Activated CD4-positive, CD25-positive, alpha-beta regulatory T cell treated with anti-CD3 and anti-CD28 coated beads, Interleukin-2, amount 50 U/mL, for 72 hours (primary cell): ENCODE measurements at places on chromosomes 5 and 9.
A peak's percentile ranks its signal among the peaks of the same experiment; 100 is the strongest.

DNA sequence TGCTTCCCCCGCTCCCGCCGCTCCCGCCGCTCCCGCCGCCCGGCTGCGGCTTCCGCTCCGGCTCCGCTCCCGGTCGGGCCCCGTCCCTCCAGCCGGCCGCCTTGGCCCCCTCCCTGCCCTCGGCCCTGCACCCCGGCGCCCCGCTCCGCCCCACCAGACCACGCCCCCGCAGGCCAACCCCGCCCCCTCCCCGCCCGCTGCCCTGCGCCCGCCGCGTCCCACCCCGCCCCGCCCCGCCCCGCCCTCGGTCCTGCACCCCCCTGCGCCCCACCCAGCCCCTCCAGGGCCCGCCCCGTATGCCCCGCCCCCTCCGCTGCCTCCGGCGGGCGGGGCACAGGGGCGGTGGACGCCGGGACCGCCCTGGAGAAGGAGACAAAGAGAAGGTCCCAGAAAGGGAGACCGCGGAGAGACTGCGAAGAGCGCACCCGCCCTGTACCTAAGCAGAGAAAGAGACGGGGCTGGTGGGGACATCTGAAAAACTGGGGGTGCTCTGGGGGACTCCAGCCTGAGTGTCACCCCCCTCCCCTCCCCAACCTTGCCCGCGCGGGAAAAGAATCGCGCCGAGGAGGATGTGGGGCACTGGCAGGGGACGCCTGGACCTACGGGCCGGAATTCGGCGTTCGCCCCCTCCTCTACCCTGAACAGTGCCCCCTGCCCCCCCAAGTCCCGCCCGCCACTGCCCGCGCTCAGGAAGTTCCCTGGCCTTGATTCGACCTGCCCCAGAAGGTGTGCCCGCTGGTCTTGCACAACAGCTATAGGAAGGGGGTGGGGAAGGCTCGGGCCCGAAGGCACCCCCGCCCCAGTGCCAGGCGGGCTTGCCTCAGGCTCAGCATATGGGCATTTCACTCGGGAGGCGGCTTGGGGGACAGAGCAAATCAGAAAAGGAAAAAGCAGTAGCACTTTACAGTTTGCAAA is 42.8 kb upstream of the STXBP1 start:
- peak; percentile 70 for DNase-seq

- no peak for DNase-seq
Observed at GRCh38 chr9:69743930-69744329, 15.9 kb downstream of the PTAR1 start.

DNA sequence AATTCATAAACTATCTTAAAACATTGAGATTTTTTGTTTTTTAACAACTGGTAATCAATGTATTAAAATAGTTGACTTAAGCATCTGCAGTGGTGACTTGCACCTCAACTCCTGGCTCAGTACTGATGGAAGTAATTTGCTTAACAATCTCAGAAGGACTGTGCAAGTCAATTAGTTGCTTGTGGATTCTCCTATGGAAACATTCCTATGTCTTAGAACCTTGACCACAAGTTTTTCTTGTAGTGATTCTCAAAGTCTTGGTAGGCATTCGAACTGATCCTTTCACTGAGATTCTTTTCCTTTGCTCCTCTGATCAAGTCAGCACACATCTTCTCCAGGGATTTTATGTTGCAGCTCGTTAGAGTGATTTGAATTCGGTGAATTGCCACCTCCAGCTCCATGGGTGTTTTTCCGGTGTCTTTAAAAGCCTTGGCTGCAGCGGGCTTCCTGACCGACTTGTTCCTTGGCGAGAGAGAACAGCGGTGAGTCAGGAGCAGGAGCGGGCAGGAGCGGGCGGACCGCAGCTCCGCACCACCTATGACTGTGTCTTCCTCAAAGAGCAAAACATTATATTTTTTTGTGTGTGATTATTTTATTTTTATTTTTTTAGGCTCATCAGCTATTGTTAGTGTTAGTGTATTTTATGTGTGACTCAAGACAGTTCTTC is 21.1 kb downstream of the HMGXB3 start:
- DNase-seq, result no peak

DNA sequence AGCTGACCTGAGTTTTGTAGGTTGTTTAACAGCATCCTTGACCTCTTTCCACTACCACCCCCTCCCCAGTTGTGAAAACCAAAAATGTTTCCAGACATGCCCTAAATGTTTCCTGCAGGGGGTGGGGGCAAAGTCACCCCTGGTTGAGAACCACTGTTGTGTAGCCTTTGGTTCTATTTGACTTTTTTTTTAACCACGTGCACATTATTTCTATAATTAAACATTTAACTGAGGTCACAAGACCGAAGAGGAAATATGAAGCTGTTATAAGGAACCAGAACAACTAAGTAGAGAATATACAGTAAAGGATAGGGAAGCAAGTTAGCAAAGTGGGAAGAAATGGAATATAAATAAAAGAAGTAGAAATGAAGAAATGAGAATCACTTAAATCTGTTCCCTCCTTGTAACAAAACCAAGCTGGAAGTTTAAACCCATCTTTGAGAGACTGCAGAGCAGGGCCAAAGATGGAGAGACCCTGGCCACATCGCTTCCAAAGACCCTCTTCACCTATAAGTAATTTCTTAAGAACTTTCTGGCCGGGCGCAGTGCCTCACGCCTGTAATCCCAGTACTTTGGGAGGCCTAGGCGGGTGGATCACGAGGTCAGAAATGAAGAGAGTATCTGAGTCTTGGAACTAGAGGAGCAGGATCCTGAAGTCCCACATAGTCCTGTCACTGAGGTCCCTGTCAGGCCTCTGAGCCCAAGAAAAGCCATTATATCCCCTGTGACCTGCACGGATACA is 14.4 kb downstream of the SIT1 start:
- DNase-seq, result no peak

DNA sequence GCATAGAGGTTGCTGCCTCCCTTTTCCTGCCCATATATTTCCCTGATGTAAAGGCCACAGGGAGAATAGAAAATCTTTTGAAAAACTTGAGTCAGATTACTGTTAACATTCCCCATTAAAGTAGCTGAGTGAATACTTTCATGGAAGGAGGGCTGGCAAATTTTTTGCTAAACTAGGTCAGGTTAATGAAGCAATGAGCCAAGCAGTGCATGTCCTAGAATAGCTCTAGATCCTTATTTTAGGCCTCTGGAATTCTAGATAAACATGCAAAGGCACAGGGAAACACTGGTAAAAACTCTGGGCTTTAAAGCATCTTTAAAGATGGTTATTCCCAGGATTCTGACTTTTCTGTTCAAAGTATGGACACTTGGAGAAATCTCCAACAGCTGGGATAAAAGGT is 27.9 kb downstream of the TTC1 start:
- no peak for DNase-seq

- no peak for DNase-seq
Observed at GRCh38 chr5:35741126-35741716, 115.5 kb upstream of the IL7R start.

GRCh38 chr9:136568288-136569081 is 22.6 kb upstream of the NOTCH1 start:
- DNase-seq, result no peak

- no peak for DNase-seq
Observed at GRCh38 chr9:110615498-110615897, 36.0 kb upstream of the SVEP1 start.

GRCh38 chr9:76704593-76705204 is 59.5 kb upstream of the PCA3 start:
- DNase-seq, result no peak

GRCh38 chr9:136527131-136527530 is 18.7 kb downstream of the NOTCH1 start:
- no peak for DNase-seq

DNA sequence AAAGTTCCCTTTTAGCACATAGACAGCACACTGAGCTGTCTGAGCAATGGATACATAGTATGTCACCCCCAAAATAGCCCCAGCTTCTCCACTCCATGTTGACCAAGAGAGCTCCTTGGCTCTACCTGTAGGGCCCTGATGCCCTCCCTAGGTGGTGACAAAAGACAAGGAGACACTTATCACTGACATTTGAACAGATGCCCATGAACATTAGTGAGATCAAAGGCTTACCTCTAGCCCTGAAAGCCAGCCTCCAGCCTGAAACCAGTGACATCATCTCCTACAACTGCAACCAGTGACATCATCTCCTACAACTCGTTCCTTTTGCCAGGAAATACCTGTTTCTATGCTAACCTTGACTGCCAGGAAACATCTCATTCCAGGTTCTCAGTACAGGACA is 122.7 kb downstream of the FSTL4 start:
- no peak for DNase-seq

- no peak for DNase-seq
Observed at GRCh38 chr9:124270504-124271335, 13.0 kb downstream of the NEK6 start.

GRCh38 chr9:107281184-107281583 is 1.9 kb upstream of the RAD23B start:
- no peak for DNase-seq

- DNase-seq, result no peak
Observed at GRCh38 chr5:86625148-86625547, 7.4 kb downstream of the COX7C start.

- no peak for DNase-seq
Observed at GRCh38 chr5:138502121-138502520, 36.8 kb downstream of the EGR1 start.

- DNase-seq, result no peak
Observed at GRCh38 chr5:57582578-57583070, 100.0 kb upstream of the ACTBL2 start.

DNA sequence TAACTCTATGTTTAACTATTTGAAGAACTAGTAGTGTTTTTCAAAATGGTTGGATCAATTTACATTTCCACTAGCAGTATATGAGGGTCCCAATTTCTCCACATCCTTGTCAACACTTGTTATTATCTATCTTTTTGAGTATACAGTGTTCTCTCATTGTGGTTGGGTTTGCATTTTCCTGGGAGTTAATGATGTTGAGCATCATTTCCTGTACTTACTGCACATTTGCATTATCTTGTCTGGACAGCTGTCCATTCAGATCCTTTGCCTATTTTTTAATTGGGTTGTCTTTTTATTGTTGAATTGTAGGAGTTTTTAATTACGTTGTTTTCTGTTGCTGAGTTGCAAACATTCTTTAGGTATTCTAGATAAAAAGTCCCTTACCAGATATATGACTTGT is 103.4 kb upstream of the LRRTM2 start:
- DNase-seq, result no peak

DNA sequence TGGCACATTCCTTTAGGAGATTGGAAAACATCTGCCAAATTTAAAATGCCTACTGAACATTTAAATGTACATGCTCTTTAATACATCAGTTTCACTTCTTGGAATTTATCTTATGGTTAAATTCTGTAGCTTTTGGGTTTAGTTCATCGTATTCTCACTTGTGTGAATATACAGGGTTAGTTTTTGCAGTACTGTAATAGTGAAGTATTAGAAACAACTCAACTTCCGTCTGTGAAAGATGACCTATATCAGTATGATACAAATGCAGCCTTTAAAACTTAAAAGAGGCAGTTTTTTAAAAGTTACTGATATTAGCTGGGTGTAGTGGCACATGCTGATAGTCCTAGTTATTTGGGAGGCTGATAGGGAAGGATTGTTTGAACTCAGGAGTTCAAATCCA is 57.2 kb downstream of the CDC42SE2 start:
- DNase-seq, result no peak

- DNase-seq, result peak; percentile 40
Observed at GRCh38 chr5:98927242-98927988, 1.4 kb downstream of the CHD1 start.

- DNase-seq, result no peak
Observed at GRCh38 chr5:159262472-159262858, 625 bp upstream of the UBLCP1 start.

DNA sequence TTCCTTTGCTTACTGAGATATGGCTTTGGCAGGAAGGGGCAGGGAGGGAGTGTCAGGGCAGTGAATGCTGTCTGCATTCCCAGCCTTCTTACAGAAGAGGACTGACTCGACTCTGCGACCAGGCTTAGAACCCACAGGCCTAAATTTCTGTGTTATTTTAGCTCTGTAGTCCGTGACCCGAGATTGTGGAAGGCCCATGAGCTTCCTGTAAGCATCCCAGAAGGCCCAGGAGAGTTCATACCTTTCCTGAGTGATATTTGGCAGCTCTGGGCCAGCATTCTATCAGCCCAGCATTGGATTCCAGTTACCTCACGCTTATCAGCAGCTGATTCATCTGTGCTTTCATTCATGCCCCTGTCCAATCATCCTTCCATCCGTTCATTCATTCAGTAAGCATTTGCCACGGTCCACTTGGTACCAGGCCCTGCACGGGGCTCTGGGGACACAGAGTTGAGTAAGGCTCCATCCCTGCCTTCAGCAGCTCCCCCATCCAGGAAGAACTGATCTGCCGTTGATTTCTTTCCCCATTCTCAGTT is 28.2 kb upstream of the RPL26L1 start:
- DNase-seq, result no peak

DNA sequence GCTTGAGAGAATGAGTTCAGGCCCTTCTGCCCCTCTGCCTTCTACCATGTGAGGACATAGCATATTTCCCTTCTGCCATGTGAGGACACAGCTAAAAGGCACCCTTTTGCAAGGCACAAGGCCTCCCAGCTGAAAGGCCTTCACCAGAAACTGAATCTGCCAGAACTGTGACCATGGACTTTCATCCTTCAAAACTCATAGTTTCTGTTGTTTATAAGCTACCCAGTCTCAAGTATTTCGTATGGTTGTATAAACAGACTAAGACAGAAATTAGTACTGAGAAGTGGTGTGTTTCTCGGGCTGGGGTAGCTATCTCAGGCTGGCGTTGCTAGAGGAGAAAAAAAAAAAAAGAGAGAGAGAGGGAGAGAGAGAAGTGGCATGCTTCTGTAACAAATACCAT is 368.6 kb downstream of the DMRTA1 start:
- DNase-seq, result no peak

GRCh38 chr5:126481243-126481642 is 58.0 kb downstream of the GRAMD2B start:
- DNase-seq, result no peak

DNA sequence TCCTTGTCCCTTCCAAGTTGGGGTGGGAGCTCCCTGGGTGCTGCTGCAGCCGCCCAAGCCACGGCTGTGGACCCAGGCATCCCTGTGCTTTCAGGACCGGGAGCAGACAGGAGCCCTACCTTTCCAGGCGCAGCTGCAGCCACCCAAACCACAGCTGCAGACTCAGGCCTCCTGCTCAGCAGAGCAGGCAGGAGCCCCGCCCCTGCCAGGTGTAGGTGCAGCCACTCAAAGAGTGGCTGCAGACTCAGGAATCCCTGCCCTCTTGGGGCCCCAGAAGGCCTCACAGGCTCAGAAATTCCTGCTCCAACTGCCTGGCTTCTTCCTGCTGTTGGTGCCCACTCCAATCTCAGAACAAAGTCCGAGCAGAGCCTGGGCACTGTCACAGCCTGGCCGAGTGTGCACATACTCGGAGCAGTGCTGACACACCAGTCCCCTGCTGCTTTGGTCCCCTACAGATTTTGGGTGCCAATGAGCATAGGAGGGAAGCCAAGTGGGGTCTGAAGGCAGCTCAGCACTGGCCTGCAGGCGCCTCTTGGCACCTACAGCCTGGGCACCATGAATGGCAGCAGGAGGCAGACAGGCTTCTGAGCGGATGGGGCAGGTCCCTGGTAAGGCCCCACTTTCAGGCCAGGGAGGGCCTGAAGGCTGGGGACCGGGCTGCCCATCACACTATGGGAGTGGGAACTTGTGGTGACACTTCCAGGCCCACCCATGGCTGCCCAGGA is 6.0 kb upstream of the TESK1 start:
- no peak for DNase-seq

- no peak for DNase-seq
Observed at GRCh38 chr9:124339603-124340146, 75.6 kb downstream of the PSMB7 start.
